ENCODE measurements at places on chromosomes 1 and 21.

- DNase-seq: peak; percentile 17
These were observed 52.4 kb upstream of the CDC42BPA start for GRCh38 chr1:227370533-227371254.

DNA sequence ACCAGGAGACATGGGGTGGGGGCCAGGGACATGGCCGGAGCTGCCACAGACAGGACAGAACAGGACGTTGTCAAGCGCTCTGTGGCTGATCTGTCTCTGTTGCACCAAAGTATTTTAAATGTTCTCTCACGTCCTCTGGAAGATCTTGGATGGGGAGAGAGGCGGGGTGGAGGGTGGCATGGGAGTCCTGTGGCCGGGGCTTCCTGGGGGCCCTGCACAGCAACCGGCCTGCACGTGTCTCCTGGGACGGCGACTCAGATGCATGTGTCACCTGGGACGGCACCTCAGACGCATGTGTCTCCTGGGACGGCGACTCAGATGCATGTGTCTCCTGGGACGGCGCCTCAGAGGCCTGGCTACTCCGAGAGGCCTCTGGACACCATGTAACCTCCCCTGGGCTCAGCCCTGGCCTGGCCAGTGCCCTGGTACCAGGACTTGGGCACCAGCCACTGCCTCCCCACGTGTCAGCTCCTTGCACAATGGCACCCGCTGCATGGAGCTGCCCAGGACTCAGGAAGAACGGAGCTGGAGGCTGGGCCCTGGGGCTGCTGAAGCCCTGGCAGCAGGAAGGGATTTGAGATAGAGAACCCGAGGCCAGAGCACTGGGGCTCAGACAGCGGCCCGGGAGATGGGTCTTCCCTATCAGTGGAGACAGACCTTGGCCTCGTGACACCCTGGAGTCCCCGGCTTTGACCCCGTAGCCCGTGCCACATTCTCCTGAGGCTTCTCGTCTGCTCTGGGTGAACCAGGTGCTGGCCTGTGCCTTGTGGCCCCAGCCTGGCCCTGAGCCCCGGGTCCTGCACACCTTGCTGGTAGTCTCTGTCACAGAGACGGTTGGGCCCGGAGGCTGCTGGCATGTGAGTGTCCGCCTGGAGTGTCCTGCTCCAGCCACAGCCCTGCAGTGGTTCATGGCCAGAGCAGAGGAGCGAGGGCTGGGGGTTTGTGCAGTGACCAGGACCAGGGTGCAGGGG is 14.7 kb upstream of the SLC19A1 start:
- peak; percentile 23 for DNase-seq

- DNase-seq: no peak
These were observed 49.4 kb downstream of the TBCE start for GRCh38 chr1:235416662-235417049.

DNA sequence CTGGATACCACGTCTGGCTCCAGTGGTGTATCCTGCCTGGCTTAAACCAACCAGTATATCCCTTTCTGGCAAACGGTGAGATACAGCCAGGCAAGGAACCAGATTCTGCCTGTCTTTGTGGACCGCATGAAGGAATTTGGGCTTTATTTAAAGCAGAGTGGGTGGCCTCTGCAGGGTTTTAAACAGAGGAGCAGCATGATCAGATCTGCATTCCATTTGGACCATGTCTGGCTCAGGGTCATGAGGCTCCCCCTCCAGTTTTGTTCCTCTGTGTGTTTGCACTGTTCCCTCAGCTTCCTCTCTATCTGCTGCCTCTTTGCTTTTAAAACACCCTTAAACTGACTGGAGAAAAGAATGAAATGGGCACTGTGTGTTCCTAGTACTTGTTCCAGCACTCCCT is 195.0 kb downstream of the GIPC2 start:
- DNase-seq: no peak

GRCh38 chr1:74504933-74505512 is 7.4 kb downstream of the LRRC53 start:
- peak; percentile 6 for DNase-seq

GRCh38 chr1:154431586-154432373 is 26.6 kb downstream of the IL6R start:
- DNase-seq: peak; percentile 98

DNA sequence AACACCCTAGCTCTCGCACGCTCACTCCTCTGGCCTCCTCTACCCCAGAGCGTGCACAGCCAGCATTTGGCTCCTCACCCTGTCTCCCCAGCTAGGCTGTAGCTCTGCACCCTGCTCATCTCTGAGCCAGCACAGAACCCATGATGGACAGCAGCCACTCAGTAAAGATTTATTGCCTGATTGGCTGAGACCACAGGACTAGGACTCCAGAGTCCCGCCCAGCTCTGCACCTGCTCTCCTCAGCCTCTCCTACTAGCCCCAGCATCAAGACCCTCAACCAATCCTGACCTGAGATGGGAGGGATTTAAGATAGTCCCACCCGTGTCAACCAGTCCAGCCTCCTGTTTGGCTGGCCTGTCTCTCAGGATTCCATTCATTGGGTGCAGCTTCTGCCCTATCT is 9.3 kb downstream of the C1QB start:
- DNase-seq: no peak

DNA sequence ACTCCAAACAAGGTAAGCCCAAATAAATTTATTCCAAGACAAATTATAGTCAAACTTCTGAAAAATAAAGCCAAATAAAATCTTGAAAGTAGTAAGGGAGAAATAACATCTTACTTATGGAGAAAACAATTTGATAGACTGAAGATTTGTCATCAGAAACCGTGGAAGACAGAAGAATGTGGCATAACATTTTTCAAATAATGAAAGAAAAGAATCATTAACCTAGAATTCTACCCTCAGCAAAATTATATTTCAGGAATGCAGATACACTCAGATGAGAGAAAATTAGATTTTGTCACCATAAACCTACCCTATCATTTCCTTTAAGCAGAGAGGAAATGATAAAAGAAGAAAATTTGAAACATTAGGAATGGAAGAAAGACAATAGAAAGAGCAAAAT is 27.3 kb upstream of the PADI1 start:
- DNase-seq: no peak

DNA sequence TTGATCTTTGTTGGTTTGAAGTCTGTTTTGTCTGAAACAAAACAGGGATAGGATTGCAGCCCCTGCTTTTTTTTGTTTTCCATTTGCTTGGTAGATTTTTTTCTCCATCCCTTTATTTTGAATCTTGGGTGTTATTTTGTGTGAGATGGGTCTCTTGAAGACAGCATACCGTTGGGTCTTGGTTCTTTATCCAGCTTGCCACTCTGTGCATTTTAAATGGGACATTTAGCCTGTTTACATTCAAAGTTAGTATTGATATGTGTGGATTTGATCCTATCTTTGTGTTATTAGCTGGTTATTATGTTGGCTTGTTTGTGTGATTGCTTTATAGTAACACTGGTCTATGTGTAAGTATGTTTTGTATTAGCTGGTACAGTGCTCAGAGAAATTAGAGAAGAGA is 40.9 kb downstream of the GIPC2 start:
- no peak for DNase-seq

DNA sequence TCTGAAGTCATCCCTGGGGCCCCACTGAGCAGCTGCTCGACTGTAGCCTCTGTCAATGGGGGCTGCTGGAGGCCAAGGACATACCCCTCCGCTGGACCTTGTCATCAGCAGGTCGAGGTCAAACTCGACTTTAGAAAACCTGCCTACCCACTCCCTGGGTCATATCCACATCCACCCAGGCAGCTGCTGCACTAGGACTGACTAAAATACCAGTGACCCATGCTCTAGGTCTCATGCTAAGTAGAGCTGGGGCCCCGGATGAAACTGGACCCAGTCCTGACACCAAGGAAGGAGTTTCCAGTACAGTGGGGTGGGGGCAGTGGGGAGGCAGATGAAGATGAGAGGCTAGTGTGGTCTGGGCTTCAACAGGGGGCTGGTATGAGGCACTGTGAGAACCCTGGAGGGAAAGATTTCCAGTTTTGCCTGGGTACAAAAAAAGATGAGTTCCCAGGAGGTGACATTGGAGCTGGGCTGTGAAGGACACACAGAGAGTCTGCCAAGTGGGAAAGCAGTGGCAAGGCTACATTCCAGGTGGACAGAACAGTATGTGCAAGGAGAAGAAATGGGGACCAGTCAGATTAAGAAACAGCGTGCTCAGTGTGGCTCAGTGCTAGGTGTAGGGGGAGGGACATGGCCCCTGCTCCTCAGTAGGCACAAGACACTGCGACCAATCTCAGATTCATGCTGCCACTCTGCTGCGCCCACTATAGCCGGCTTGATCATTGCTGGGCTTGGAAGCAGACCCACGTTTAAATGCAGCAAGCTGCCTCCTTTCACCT is 12.4 kb downstream of the SLC2A1 start:
- DNase-seq: no peak

DNA sequence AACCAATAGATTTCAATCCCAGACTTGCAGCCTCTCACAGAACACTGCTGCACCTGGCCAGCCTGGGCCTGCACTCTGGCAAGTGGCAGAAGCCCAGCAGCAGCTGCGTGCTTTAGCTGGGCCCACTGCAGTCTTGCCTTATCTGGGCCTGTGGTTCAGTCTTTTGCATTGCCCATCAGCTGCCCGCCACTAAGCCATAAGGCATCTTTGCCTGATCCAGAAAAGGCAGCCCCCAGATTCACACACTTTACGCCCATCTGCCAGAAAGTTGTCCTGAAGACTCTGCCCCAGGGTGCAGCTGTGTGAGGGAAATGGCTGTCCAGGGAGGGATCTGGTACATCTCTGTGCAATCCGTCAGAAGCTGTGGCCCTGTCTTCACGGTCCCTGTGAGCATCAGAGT is 217.0 kb downstream of the DNAH14 start:
- no peak for DNase-seq

GRCh38 chr1:223012938-223013337 is 130.1 kb downstream of the TLR5 start:
- no peak for DNase-seq

- DNase-seq: no peak
These were observed 24.4 kb upstream of the KCNJ6 start for GRCh38 chr21:37940691-37941090.

GRCh38 chr1:145997016-145997717 is 788 bp upstream of the TXNIP start:
- DNase-seq: no peak

GRCh38 chr1:116033322-116033721 is 57.0 kb downstream of the SLC22A15 start:
- DNase-seq: no peak

- DNase-seq: no peak
These were observed 380.0 kb downstream of the HHIPL2 start for GRCh38 chr1:222167896-222168295.

- no peak for DNase-seq
These were observed 118.2 kb upstream of the OLIG2 start for GRCh38 chr21:32907521-32907920.

- peak; percentile 53 for DNase-seq
These were observed 187.1 kb downstream of the CDC42BPA start for GRCh38 chr1:227131193-227131592.

DNA sequence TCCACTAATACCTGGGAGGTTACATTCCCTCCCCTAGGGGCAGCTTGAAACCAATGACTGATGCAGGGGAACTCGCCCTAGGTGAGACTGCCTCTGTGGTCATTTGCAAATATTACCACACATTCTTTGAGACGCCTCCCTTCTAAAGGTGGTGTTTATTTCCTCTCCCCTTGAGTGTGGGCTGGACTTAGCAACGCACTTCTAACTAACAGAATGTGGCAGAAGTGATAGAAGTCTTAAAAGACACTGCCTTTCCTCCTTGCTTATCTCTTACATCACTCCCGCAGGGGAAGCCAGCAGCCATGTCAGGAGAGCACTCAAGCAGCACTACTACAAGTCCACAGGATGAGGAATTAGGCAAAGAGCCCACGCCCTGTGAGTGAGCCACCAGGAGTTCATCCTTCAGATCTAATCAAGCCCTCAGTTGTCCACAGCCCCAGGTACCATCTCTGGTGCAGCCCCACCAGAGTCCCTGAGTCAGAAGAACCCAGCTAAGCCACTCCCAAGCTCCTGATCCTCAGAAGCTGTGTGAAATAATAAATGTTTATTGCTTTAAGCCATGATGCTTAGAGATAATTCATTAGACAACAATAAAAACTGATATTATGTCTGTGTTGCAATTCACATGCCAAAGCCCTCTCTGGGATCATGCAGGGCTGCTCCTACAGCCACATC is 14.8 kb upstream of the MATN1 start:
- no peak for DNase-seq

- DNase-seq: peak; percentile 84
These were observed 40.4 kb downstream of the SLC35D1 start for GRCh38 chr1:67013573-67013972.

DNA sequence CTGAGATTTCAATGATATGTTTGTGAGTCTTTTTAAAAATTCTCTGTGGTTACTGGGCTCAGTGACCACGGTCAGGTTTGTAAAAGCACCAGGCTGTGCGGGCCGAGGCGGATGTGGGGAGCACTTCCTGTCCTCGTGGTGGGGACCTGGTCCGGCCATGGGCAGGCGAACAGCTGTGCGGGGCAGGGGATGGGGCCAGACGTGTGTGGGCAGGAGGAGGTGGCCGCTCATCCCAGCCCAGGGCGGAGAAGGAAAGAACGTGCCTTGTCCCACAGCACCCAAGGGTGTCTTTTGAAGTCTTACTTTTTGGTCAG is 5.2 kb upstream of the OXCT2 start:
- no peak for DNase-seq

- DNase-seq: peak; percentile 99
These were observed 316.9 kb upstream of the ADGRL4 start for GRCh38 chr1:79323239-79324025.

DNA sequence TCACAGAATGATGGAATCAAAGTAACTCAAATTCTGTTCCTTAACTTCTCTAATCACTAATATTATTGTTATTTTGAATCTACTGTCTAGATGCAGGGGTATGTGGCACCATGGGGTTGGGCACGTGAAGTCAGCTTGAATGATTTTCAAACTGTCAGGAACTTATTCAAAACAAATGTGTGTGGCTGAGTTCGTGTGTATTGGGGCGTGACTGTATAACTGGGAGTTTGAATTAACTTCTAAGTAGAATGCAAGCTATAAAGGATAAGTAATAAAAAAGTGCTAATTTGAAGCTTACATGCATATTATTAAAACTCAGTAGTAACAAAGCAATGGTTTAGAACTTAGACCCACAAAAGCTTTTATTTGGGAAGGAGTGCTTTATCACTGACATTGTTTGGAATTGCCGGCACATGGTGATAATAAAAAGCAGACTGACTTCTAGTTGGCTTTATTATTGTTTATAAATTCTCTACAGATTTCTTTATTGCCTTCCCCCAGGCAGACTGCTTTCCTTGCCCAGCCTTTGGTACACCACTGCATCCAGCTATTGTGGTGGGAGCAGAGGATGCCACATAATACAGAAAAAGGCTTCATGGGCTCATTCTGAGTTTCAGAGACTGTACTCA is 84.3 kb downstream of the TENT5C start:
- no peak for DNase-seq

- no peak for DNase-seq
These were observed 48.8 kb downstream of the SLC9C2 start for GRCh38 chr1:173554089-173554488.

- no peak for DNase-seq
These were observed 1.8 kb downstream of the ZNF362 start for GRCh38 chr1:33257772-33258712.

DNA sequence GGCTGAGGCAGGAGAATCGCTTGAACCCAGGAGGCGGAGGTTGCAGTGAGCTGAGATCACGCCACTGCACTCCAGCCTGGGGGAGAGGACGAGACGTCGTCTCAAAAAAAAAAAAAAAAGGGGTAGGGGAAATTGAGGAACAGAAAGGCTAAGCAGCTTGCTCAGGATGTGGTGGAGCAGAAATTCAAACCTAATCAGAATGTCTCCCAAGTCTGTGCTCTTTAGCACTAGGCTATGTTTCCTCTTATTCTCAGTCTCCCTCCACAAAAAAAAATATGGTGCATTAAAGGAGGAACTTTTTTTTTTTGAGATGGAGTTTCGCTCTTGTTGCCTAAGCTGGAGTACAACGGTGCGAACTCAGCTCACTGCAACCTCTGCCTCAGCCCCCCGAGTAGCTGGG is 114.2 kb downstream of the SLC16A1 start:
- DNase-seq: no peak
